ENCODE measurements at places on chromosomes 5 and 9. TPM values are rescaled to one million over a fixed set of nuclear protein-coding genes. Genes with fewer than 3 reads are reported as not detected.

The SLC25A2 gene
- total RNA-seq, result 0.11 TPM

The AIF1L gene
- 32.6 TPM for total RNA-seq

The MCTP1 gene
- 39.3 TPM for total RNA-seq

The PCDHA6 gene
- total RNA-seq, result not detected

The ZNF462 gene
- 8.8 TPM for total RNA-seq

The IRGM gene
- total RNA-seq, result not detected

- DNase-seq, result no peak
Measured at GRCh38 chr5:173230690-173231380, 4.2 kb downstream of the NKX2-5 start.

DNA sequence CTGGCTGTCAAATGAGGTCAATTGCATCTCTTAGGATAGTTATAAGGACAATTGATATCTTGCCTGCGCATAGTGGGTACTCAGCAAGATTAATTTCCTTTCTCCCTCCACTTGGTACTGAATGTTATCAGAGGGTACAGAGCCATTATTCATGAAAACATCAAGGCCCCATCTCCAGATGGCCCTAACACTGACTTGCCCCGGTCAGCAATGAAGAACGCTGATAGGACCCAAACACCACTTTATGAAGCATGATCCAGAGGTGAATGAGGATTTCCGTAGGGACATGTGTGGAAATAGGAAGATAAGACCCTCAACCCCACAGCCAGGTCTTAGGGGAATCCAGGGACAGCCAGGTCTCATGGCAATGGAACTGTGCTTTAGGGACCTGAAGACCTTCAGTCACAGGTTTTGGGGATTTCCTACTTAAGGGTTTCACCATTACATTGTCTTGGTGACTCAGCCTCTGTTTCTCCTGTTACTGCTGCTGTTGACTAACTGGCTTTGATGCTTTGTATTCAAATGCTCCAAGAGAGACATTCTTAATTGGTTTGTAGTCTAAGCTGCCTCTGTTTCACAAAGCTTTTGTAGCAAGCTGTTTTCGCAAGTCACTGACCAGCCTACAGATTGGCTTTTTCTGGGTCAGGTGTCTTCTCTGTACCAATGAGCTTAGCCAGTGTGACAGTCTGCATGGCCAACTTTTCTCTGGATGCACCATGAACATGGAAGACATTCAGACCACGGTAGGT is 35.3 kb upstream of the IQGAP2 start:
- no peak for DNase-seq

DNA sequence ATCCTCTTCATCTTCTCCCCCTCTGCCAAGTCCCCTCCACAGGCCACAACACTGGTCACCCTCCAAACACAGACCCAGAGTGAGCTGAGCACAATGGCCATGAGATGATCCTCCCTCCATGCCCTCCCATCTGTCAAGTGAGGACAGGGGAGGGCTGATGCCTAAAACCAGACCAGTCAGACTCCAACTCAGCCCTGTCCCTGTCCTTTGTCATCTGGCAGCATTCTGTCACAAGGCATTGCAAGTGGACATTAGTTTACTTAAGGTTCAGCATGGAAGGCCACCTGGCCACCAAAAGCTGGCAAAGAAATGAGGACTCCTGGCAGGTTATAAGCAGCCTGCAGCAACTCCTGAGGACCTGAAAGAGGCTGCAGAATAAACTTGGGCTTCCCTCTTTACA is 136.2 kb upstream of the SLC30A5 start:
- DNase-seq, result no peak

DNA sequence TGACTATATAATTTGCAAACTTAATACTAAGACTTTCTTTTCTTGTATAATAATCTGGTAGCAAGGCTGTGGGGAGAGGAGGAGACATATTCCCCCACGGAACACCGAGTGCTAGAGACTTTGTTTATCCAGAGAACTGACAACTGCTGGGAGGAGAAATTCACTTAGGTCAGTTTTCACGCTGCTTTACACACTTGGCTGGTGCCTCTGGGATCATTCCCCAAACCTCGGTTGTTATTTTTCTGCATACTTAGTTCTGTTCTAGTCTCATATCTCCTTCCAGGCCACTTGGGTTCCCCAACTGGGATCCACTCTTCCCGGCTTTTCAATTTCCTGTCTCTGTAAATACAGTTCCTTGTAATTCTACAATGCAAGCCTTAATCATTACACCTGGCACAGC is 238.2 kb upstream of the ADAMTS16 start:
- no peak for DNase-seq

DNA sequence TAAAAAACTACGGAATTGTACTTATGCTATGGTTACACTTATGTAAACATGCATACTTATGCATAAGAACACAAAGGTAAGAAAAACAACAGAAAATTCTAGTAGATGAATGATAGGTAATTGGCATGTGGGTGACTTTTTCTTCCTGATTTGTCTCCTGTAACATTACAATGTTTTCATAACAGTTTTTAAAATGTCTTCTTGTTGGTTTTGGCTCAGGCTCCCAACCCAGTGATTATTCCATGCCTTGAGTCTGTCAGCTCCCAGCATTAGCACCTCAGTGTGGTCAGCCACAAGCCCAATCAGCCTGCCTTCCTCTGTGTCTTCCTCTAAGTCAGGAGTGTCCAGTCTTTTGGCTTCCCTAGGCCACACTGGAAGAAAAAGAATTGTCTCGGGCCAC is 7.9 kb upstream of the FOXE1 start:
- DNase-seq, result no peak

GRCh38 chr5:179118338-179118737 is 58.2 kb downstream of the ZNF354C start:
- no peak for DNase-seq

DNA sequence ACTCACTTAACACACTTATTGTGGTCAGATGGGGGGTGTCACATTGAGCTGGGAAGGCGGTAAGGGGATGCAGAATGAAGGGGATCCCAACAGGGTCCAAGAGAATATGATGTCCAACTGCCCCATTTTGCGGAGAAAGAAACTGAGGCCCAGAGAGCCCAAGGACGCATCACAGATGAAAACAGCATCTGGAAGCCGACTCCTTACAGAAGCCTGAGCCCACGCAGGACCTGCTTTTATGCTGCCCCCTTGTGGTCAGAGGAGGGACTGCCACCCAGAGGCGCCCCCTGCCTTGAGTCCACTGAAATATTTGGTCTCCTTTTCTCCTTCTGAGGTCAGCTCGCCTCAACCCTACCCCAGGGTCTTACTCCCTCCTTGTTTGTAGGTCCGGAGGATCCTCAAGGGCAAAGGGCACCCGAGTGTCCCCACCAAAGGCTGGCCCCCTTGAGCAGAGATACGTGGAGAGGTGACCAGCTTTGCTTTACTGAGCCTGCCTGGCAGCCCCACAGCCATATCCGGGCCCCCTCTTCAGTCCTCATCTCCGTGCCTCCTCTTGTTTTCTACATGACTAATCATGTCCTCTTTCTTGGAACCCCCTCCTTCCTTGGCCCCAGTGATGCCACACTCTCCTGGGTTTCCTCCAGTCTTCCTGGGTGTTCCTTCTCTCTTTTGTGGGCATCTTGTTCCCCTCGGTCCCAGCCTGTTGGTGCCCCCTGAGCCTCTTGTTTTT is 30.0 kb upstream of the TTLL11 start:
- DNase-seq, result peak; percentile 82

DNA sequence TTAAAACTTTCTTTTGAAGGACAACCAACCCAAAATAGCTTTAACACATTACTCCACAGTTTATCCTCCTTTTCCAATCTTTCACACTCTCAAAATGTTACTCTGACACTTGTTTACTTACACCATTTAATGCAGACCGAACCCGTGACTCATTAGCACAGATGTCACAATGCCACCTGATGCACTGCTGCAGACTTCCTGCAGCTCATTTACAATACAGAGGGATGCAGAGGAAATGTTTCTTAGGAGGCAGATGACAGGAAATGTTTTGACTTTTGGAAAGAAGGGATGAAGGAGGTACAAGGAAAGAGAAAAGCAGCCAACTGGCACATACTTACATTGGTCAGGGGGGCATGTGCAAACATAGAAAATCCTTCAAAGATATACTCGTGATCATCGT is 39.0 kb downstream of the DROSHA start:
- peak; percentile 67 for DNase-seq

DNA sequence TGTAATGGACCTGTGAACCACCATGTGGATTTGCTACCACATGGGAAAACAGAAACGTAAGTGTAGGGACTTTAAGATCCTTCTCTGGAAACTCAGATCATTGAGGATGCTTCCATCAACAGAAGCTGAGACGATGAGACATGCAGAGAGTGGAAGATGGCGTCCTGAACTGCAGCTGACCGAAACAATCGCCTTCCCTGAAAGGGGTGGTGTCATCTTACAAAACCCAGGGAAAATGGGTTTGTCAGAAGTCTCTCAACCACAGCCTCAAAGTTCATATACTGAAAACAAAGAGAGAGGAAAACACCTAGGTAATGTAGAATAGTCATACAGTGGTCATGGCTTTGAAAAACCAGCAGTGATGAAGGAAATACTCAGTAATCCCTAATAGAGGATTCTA is 6.6 kb upstream of the PTPN3 start:
- no peak for DNase-seq

Measured in SK-MEL-5 (cell line).